ENCODE measurements at places on chromosomes 11 and 22.

GRCh38 chr22:28857288-28857687, 26.1 kb upstream of the ZNRF3 start:
- DNase-seq = no peak

GRCh38 chr11:57543593-57543992, 6.2 kb downstream of the SMTNL1 start:
- no peak for DNase-seq

DNA sequence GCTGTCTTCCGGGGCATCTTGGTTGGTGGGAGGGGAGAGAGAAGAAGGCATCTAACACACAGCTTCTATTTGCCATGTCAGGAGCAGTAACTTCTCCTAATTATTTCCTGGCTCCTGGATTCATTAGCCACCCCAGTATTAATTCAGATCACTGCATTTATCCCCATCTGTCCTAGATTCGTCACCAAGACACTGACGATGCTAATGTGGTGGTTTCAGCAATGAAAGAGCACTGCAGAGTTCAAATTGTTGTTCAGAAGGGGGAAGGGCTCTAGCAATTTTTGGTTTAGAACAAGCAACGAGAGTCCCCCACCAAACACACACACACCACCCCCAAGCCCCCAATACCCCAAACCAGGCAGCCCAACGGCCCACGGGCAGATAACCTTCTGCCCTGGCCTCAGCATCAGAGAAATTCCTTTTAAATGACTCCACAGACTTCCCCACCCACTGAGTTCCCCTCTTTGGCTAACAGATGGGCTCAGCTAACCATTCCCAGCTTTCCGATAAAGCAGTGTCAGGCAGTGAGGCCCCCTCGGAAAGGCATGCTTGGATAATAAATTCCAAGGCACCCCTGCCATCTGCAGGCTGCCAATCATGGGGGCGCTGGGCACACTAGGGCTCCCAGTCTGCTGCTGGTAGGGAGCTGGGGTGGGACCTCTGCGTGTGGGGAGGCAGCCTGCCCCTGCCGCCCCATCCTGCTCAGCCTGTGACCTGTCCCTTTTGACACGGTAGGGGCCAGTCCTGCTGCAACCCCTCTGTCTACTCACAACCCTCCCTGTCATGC, 453.5 kb downstream of the MIAT start:
- no peak for DNase-seq

DNA sequence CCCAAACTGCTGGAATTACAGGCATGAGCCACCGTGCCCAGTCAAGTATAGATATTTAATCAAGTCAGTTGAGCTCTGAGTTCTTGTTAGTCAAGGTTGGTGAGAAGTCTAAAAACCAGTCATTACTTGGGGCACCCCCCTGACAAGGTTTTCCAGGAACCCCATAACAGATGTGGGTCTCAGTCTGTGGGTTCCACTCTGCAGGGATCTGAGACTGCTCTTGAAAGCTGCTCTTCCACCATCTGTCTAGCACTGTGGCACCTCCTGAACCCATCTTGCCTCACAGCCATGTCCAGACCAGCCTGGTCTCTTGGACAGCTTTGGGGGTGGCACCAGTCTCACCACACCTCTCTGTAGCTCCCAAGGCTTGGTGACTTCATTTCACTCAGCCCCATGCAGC, 44.3 kb upstream of the PLET1 start:
- DNase-seq = no peak

DNA sequence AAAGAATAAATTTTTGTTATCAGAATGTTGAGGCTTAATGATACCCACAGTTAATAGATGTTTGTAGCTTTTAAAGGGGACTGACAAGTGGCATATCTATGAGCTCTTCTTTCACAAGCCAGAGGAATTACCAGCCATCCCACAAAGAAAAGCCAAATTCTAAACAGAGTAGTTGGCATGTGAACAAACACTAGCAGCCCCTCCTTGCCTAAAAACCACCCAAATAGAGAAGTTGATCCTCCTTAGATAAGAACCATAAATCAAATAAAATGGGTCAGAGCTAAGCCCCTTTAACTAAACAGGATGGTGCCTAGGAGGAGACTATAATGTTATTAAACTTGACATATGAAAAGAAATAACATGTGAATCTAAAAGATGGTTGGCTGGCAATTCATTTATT, 11.4 kb downstream of the LPXN start:
- no peak for DNase-seq
